ENCODE measurements at places on chromosomes 4 and X. TPM values are rescaled to one million over a fixed set of nuclear protein-coding genes. Genes with fewer than 3 reads are reported as not detected.

The ANKRD50 gene
- 0.08 TPM for total RNA-seq

The POU3F4 gene
- not detected for total RNA-seq

DNA sequence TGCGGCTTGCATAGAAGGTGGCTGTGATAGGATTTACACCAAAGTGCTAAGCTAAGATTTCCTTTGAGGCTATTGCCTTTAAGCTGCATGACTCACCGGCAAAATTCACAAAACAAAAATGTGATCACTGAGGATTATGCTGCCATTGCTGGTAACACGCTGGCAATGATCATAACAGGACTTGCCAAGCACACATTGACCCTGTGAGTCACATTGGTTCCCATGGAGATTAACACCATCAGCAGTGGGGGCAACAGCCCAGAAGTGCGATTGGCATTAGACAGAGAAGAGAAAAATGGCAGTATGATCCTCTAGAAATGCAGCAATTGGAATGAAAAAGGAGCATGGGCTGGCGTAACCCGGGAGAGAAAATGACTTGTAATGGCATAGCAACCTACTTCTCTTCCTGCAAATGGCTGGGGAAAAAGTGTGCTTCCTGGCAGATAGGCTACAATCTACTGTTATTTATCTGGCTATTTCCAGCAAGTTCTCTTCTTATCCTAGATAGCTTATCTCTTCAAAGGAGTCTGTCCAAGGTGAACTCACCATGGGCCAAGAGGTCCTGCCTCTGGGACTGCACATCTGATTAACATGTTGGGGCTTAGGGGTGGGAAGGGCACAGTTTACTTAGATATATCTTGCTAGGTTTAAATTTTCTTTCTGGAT is 314.2 kb upstream of the IGFBP7 start:
- no peak for DNase-seq

DNA sequence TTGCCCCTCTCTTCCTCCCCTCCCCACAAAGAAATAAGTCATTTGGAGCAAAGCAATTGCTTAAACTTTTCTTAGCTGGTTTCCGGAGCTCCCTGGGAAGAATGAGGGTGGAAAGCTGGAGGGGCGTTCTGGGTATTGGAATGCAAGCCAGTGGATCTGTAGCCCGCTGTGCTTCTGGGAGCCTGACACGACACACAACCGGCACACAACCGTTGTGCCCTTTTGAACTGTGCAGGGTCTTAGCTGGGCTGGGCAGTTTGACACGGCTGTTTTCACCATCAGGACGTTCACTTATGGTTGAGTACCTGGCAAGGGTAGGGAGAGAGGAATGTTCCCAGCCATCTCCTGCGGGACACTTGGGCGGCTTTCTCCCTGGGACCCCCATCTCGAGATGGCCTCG is 38.3 kb downstream of the SHROOM2 start:
- no peak for DNase-seq

GRCh38 chr4:161717084-161717483 is 446.7 kb downstream of the FSTL5 start:
- no peak for DNase-seq

DNA sequence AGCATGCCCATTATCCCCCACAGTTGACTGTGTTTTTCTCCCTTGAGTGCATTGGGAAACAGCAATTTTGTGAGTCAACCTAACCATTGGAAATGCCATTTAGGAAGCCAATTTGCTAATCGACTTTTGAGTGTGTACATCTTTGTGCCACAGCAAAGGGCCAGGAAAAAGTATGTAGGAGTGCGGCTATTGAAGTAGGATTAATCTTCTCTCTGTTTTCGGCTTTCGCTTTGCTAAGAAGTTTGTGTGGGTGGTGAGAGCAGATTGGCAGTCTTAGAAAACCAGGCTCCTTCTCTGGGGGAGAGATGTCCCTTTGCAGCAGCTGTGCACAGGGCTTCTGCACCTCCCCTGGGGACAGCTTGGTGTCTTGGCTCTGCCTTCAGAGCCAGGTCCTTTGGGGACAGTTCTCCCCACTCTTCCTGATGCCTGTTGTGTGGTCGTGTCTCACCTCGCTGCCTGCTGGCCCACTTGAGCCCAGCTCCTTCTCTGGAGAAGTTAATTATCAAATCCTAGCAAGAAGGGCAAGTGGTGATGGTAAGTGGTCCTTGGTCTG is 74.5 kb downstream of the GEMIN8 start:
- DNase-seq: no peak

- DNase-seq: no peak
Measured at GRCh38 chr4:140604544-140604943, 35.8 kb upstream of the UCP1 start.

DNA sequence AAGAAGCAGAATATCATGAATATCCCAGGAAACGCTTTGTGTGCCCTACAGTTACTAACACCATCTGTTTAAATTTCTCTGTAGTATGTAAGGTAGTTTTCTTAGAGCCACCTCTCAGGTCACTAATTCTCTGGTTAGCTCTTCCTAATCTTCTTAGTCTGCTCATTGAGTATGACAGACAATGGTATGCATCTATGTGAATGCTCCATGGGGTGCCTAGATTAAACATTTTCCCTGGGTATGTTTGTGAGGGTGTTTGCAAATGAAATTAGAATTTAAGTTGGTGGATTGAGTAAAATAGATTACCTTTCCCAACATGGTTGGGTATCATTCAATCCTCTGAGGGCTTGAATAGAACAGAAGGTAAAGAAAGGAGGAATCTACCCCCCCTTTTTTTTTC is 233.0 kb downstream of the PCDH18 start:
- no peak for DNase-seq

- no peak for DNase-seq
Measured at GRCh38 chr4:4625488-4625887, 83.6 kb upstream of the STX18 start.

DNA sequence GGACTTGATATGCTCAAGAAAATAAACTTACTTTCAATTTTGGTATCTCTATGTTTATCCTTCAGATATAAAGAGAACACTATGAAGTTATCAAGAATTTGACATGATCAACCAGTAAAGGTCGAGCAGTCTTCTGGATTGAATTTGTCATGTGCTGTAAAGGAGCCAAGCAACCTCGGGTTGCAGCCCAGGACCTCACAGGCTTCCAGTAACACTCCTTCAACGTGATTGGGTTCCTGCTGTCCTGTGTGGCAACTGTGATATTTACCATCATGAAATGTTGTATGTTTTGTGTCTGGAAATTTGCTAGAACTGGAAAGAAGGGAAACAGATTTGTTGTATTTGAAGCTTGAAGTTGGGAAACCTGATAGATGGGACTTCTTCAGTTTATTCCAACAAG is 52.0 kb upstream of the UGT2B7 start:
- DNase-seq: no peak
